T-helper 1 cell treated with Interleukin-12 subunit alpha and Interleukin-12 subunit beta and Interleukin-4 antibody, amounts not matched to agents 30 ng/mL and 1 ng/mL, for 36 hours (primary cell): ENCODE measurements at places on chromosomes 5 and 9. TPM values are rescaled to one million over a fixed set of nuclear protein-coding genes. Genes with fewer than 3 reads are reported as not detected.

COL15A1 gene
- total RNA-seq, result 0.49 and 0.51 TPM in 2 replicates

NR5A1 gene
- total RNA-seq, result not detected in 2 replicates

RNF180 gene
- total RNA-seq, result not detected in 2 replicates

F2RL2 gene
- not detected in 2 replicates for total RNA-seq

KIF4B gene
- total RNA-seq, result 0.05 and 0.07 TPM in 2 replicates

GADD45G gene
- 33.7 and 34.2 TPM in 2 replicates for total RNA-seq

TRIP13 gene
- total RNA-seq, result 20.8 and 24.1 TPM in 2 replicates

INSL6 gene
- not detected in 2 replicates for total RNA-seq

TPM2 gene
- 4.6 and 9.9 TPM in 2 replicates for total RNA-seq

TMEM174 gene
- not detected in 2 replicates for total RNA-seq

IL3 gene
- 5.0 and 6.0 TPM in 2 replicates for total RNA-seq

SPATA31A6 gene
- not detected in 2 replicates for total RNA-seq

PNPLA7 gene
- total RNA-seq, result 3.1 and 3.5 TPM in 2 replicates

EDIL3 gene
- not detected in 2 replicates for total RNA-seq

COQ4 gene
- total RNA-seq, result 42.1 and 42.4 TPM in 2 replicates

TIMD4 gene
- total RNA-seq, result 28.1 and 31.5 TPM in 2 replicates

GLRA1 gene
- total RNA-seq, result not detected in 2 replicates

TRIM36 gene
- total RNA-seq, result 0.39 TPM in 1 of 2 replicates, not detected in the other

SHOC1 gene
- not detected in 2 replicates for total RNA-seq

RANBP3L gene
- not detected in 2 replicates for total RNA-seq

DBH gene
- total RNA-seq, result 0.05 TPM in 1 of 2 replicates, not detected in the other

LHX6 gene
- not detected in 2 replicates for total RNA-seq

SEMA5A gene
- total RNA-seq, result 0.05 and 0.44 TPM in 2 replicates

MIGA2 gene
- 49.9 and 50.2 TPM in 2 replicates for total RNA-seq

MAN2A1 gene
- total RNA-seq, result 42.1 and 42.7 TPM in 2 replicates

DNAJC25 gene
- 5.3 and 5.8 TPM in 2 replicates for total RNA-seq

HAUS6 gene
- 24.9 and 25.3 TPM in 2 replicates for total RNA-seq

ADAMTS2 gene
- not detected in 2 replicates for total RNA-seq
